ENCODE measurements at places on chromosomes 3 and 15. TPM values are rescaled to one million over a fixed set of nuclear protein-coding genes. Genes with fewer than 3 reads are reported as not detected.

GRCh38 chr3:192077795-192078497 is 617.0 kb downstream of the PYDC2 start:
- DNase-seq: no peak

- DNase-seq: peak; percentile 4
Observed at GRCh38 chr3:122576174-122576940, 1.1 kb upstream of the PARP15 start.

GRCh38 chr3:138119423-138119766 is 4.0 kb upstream of the DZIP1L start:
- no peak for DNase-seq

DNA sequence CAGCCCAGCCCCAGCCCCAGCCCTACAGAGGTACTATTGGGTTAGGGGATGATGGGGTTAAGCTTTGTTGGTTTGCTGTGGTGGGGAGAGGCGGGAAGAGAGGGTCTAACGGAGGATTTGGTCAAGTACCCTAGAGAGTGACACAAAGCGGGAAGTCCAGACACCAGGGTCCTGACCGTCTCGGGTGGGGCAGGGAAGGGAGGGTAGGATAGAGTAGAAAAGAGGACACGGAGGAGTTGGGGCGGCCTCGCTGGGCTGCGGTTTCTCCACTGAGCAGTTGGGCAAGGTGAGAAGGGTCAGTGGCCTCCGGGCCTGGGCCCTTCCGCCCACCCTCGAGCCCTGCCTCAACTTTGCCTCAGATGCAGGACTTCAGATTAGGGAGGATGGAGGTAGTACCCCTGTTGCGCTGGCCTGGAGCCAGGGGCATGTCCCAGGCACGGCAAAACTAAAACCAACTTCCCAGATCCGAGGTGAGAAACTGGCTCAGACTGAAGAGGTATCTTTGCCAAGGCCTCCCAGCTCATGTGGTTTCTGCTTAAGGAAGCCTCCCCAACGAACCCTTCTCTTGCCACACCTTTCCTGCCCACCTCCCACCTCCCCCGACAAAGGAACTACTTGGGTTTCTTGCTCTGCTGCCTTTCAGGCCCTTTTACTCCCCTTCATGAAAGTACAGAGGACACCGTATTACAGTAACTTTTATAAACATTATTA is 551 bp downstream of the PML start:
- DNase-seq: no peak

DNA sequence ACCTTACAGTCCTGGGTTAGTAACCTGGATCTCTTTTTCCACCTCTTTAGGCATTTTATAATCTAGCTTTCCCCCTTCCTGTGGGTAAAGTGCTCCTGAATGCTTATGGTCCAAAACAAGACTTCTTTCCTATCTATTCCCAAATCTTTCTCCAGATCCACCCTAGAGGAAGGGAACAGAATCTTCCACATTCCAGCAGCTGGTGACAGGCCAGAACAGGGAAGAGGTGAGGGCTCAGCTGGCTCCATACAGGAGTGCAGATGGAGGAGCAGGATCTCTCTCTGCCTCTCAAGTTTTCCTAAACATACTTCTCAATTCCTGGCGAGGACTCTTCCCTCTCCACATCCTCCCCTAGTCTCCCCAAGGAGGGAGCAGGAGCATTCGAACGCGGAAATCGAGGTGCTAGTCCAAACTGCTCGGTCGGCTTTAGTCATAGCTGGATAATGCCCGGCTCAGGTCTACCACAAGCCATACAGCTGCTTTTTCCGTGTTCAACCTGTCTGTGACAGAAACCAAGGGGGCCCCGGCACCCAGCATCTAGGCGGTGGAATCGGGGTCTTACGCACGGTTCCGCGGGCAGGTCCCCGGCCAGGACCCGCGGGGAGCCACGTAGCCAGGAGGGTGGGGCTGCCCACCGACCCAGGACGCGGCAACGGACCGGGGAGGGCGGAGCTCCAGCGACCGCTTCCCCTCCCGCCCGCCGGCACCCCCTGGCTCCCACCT is 4.0 kb downstream of the RASSF1 start:
- DNase-seq: peak; percentile 56

DNA sequence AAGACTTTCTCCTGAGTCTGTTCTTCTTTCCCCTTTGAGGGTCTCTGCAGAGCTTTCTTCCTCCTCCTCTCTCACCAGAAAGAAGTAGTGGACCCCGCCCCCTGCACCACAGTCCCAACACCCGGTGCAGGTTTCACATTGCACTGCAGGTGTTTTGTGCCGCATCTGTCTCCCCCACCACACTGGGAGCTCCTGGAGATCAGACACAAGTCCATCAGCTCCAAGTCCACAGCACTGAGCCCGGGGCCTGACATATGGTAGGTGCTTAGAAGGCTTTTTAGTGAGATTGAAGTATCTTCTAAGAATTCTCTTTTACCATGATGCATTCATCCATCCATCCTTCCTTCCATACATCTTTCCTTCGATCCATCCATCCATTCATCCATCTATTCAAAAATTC is 9.8 kb downstream of the STRA6 start:
- no peak for DNase-seq

GRCh38 chr15:56017920-56018319 is 24.5 kb upstream of the NEDD4 start:
- DNase-seq: no peak

- DNase-seq: no peak
Observed at GRCh38 chr3:194177141-194177540, 41.2 kb downstream of the HES1 start.

DNA sequence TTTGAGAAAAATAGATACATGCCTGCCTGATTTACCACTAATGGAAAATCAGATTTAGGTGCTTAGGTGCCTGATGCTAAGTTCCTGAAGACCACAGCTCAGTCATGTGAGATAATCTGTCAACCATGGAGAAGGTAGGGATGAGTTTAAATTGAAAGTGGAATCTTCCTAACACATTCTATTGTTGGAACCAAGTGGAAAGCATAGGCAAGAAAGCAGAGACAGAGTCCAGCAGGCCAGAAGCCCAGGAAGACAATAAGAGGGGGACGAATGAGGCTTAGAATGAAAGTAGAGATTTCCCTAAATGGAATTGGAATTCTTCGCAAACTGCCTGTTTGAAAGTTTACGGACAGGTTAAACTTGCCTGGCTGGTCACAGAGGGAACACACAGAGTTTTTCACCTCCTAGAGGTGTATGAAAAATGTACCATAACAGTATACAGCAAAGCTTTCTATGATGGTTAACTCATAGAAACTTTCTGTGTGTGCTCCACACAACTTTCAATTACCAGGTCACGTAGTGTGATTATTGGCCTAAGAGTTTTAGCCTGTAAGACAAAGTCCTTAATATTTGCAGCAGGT is 453.8 kb upstream of the KCNMB2 start:
- DNase-seq: no peak

GRCh38 chr3:108178676-108179075 is 43.5 kb downstream of the IFT57 start:
- no peak for DNase-seq

DNA sequence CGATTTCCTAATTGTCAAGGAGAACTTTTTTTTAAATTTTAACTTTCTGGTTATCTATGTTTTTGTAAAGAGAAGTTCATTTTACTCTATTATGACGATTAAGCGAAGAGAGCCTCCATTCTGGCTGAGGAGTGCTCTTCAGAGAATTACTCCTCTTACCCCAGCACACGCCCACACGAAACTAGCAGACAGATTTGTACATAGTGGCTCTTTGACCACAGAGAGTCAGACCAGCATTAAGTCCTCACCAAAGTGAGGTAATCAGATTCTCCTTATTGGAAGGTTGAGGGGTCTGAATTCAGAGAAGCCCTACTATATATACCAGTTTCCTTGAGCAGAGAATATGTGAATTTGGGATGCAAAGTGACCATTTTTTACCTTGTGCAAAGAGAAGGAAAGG is 204.8 kb upstream of the TSC22D2 start:
- DNase-seq: no peak

DNA sequence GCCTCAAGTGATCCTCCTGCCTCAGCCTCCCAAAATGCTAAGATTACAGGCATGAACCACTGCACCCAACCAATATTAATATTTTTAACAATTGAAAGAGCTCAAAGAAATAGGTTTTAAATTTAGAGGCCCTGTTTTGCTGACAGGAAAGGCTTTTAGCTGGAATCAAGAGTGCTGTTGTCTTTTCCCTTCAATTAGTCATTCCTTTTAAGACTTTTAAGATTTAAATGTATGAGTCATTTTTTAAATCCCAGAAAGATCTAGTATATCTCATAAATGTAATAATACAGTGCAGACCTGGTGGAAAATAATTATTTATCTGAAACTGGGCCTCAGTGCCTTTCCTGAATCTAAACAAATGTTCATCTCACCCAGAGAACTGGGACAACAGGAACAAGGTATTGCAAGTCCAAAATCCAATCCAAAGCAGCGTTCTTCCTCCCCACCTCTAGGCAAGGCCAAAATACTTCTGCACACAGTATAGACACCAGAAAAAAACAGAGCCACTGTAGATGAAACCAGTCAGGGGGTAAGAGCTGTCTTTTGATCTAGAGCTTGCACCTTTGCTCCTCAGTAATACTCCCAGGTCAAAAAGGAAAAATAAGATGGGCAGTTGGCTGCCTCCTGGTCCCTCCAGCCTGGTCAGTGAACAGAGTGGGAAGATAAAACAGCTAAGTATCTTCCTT is 14.4 kb downstream of the AGTR1 start:
- DNase-seq: no peak

GRCh38 chr3:188486126-188486525 is 332.2 kb downstream of the LPP start:
- no peak for DNase-seq

DNA sequence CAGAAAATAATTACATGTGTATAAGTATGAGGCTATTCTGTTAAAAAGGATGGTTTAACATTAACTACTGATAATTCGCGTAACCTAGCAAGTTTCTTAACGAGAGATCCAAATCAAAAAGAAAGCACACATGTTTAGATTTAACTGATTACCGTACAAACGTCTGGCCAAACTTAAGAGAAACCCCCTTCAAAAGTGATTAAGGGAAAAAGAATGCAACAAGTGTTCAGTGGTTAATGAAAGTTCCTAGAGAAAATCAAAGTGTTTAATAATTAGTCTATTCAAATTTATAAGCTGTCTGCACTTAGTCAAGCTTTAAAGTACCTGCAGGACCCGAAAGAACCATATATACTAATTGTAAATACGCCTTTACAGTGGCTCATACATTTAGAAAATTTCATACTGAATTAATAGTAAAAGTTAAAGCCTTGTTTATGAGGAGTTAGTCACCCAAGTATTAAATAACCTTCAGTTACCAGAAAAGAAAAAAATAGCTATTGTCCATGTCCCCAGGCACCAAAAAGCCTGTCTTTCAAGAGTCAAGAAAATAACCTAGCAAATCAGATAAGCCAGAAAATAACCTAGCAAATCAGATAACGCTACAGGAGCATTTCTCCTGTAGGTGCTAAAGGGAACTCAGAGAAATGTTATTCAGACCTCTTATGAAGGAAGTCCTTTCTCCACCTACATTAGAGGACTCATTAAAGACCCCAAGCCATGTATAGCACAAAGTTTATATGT is 34.6 kb downstream of the ZNF589 start:
- DNase-seq: no peak

DNA sequence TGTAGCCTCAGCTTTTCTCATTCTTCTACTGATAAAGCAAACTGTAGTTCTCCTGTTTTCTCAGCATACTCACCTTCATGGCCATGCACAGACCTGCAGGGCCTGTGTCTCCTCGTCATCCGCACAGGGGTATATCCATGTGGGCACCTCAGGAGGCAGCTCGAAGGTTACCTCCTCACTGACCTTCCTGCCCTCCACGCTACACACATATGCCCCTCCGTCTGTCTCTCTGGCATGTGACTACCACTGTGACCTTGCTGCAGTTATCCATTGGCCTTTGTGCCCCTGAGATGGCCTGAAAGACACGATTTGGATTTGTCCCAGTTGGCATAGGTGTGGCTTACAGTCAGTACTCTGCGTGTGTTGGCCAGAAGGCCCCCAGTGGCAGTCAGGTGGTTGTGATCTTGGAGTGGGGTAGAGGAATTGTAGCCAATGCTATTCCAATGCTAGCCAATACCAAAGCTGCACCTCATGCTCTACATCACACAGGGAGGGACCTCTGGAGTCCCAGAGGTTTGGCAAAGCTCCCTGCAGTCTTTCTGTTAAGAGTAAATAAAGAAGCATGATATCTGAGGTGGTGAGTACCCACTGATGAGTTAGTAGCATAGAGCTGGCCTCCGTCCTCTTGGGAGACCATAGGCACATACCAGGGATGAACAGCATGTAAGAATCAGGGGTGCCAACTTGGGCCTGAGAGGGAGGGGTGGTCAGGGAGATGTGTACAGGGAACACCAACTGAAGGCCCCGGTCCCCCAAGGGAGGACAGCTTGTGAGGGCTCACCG is 143.4 kb downstream of the EEFSEC start:
- no peak for DNase-seq

DNA sequence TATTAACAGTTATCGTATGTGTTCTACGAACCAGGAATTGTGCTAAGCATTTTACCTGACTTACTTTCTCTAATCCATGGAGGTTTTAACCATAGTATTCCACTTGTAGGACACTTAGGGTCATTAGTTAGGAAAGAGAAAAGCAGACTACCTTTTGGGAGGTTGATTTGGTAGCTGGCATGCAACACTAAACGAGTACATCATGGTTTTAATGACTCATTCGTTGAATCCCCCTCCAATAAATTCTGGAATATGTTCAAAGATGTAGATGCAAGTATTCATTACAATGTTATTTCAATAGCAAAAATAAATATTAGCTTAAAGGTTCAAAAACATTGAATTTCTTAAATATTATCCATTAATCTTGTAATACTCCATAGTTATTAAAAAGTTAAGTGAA is 162.5 kb downstream of the FMN1 start:
- DNase-seq: no peak

GRCh38 chr15:44535523-44536301 is 1.2 kb upstream of the EIF3J start:
- no peak for DNase-seq

DNA sequence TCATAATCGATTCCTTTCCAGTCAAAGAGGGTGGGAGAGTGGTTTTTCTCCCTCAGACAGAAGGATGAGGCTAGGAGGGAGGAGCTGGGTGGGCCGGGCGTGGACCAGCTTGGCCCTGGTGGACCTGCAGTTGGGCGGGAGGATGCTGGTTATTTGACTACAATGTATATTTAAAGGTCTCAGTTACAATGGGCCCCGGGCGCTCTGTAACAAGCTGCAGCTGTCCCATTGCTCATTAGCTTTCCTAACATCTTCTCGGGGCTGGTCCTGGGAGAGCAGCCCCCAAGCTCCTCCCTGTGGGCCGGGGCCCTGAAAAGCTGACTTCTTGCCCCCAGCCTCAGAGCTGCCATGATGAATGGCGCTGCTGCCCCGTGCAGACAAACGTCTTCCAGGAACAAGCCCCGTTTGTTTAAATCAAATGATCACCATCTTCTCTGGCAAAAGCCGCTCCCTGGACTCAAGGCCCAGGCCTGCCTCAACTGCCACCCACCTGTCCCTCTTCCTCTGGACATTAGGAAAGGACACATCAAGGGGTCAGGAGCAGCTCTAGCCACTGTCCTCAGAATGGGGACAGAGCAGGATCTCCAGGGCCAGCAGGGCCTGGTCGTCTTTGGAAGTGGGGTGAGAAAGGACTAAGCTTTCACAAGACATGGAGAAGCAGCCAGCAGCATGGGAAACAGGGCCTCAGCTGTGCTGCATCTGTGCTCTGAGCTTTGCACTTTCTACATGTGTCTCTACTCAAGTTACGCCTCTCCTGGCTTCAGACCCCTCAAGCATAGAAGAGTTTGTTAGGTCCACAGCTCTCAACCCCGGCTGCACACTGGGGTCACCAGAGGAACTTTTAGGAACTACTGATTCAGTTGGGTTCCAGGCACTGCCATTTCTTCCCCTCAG is 38.6 kb downstream of the MAGEF1 start:
- peak; percentile 84 for DNase-seq

The LINS1 gene
- total RNA-seq: 19.6 TPM

The SLC24A5 gene
- 3.6 TPM for total RNA-seq

The PIF1 gene
- 1.9 TPM for total RNA-seq

The C2CD4A gene
- not detected for total RNA-seq

The GMPPB gene
- total RNA-seq: 9.5 TPM

The STRA6 gene
- 0.49 TPM for total RNA-seq

The CEMIP gene
- 6.5 TPM for total RNA-seq
